ENCODE measurements at places on chromosomes 11 and 22. TPM values are rescaled to one million over a fixed set of nuclear protein-coding genes. Genes with fewer than 3 reads are reported as not detected.

The BUD13 gene
- total RNA-seq: 13.8 TPM

The SCGB1A1 gene
- not detected for total RNA-seq

The GAL3ST1 gene
- total RNA-seq: 0.38 TPM

GRCh38 chr11:108662700-108663099 is 2.2 kb upstream of the DDX10 start:
- DNase-seq: no peak

Data from A172 (cell line).